ENCODE measurements at places on chromosomes 4 and X.

- DNase-seq, result no peak
Observed at GRCh38 chr4:48931459-48931858, 24.9 kb upstream of the OCIAD2 start.

- DNase-seq, result no peak
Observed at GRCh38 chr4:69051576-69051943, 44.7 kb upstream of the UGT2B7 start.

GRCh38 chrX:13897566-13897965 lies 80.7 kb upstream of the GPM6B start:
- no peak for DNase-seq

DNA sequence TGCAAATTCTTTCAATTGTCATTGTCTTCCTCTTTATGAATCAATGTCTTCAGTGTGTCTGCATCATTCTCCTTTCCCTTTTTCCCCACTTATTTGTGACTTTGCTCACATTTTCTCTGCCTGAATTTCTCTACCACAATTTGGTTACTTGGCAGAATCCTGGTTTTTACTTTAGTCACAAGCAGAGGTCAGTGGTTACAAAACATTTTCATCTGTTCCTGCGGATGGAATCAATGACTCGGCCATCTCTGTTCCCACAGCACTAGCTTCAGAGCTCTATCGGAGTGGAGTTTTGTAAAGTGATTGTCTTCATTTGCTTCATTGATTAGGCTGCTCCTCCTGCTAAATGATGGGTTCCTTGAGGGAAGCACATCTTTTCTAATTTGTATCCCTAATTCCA lies 501.3 kb upstream of the AADAT start:
- no peak for DNase-seq

DNA sequence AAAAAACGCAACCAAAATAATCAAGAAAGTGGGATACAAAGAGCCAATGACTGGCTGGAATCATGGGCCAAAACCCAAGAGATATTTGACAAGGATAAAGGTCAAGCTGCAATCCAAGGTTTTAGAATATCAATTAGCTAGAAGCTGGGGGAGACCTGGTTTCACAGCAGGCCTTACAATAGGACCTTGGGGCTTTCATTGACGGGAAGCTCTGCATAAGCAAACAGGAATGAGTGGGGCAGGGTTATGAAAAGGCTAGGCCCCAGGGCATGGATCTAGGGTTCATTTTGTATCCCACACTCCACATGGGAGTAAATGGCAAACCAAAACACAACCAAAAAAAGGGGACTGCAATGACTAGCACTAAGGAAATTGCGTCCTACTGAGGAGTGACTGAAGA lies 215.3 kb downstream of the HS6ST2 start:
- DNase-seq, result no peak

DNA sequence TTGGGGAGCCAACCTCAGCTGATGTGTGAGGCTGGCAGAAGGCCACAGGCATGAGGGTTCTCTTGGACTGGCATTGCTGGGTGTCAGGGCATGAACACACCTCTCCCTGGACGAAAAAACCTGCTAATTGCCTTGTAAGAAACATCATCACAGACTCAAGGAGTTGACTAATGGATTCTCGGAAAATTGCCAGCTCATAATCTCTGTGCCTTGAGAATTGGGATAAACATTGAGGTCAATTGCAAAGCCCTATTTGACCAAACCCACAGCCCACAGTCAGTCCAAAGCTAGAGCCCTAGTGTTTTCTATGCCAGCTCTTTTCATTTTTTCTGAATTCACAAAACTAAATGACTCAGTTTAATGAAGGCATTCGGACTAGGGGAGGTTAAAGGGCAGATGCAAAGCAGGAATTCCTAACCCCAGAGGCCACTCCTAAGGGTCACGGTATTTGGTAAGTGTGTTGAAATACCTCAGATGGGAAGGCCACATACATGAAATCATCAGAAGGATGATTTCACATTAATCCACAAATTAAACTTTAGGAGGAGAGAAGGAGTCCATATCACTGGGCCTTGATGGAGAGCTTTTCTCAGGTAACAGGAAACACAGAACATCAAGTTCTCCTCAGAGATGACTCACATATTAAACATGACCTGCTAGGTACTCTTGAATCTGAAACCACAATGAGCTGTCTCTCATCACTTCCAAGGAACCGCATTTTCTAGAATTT lies 39.0 kb upstream of the RASL11B start:
- peak; percentile 55 for DNase-seq

GRCh38 chr4:47451657-47452056 lies 11.8 kb downstream of the COMMD8 start:
- no peak for DNase-seq

DNA sequence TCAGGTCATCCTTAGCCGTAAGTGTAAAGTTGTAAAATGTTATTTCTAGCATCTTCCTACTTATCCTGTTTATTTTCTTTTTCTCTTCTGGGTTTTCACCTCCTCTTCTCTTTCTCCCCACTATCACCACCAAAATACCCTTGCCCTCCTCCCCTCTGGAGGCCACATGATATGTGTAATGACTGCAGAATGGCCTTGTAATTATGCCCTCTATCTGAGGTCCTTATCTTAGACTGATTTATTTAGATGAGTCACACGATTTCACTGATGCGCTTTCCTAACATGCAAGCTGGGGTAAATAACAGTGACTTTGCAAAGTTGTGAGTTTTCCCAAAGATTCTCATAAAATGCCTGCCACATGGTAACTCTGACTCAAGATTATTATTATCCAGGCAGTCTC lies 231.8 kb upstream of the GPRIN3 start:
- DNase-seq, result no peak

DNA sequence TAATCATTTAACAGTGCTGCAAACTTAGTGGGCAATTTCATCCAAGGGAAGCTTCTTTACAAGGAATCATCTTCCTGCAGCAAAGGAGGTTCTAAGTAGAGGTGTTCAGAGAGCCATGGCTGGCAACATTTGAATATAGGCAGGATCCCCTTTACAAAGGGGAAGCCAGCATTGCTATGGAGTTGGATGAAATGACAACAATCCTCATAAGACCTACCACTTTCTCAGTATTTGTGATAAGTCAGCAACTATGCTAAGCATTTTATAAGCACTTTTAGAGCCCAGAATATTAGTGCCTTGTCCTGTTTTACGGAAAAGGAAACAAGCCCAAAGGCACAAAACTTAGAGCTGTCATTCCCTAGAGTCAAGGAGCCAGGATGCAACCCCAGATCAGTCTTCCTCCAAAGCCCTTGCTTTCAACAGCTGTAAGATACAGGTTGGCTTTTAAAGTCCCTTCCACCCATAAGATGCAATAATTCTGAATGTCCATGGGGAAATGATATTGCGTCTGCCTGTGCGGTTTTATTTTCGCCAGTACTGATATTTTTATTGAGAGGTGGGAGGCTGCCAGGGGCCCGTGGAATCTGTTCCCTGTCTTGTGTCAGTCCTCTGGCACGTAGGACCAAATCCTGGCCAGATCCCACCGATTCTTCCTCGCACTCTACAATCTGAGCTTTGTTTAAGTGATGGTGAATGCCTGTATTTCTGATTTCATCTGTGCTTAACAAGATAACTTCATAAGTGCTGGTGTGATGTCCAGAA lies 59.1 kb downstream of the SMIM20 start:
- DNase-seq, result no peak

- no peak for DNase-seq
Observed at GRCh38 chr4:38164346-38164745, 204.1 kb downstream of the PTTG2 start.

GRCh38 chr4:152246659-152247058 lies 289.2 kb downstream of the FBXW7 start:
- DNase-seq, result no peak

DNA sequence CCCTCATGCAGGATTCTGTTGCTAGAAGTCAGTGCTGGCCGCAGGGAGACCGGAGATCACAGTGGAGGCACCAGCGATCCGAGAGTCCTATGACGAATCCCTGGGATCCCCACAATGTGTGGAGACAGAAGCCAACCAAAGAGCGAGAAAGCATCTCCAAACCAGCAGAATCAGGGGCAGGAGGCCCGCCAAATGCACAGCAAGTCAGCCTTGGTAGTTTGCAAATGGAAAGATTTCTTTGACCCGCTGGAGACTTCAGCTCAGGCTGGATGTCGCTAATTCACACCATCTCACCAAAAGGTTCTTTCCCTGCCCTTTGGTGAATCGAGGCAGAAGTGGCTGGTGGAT lies 505 bp upstream of the PKD2 start:
- DNase-seq, result no peak

DNA sequence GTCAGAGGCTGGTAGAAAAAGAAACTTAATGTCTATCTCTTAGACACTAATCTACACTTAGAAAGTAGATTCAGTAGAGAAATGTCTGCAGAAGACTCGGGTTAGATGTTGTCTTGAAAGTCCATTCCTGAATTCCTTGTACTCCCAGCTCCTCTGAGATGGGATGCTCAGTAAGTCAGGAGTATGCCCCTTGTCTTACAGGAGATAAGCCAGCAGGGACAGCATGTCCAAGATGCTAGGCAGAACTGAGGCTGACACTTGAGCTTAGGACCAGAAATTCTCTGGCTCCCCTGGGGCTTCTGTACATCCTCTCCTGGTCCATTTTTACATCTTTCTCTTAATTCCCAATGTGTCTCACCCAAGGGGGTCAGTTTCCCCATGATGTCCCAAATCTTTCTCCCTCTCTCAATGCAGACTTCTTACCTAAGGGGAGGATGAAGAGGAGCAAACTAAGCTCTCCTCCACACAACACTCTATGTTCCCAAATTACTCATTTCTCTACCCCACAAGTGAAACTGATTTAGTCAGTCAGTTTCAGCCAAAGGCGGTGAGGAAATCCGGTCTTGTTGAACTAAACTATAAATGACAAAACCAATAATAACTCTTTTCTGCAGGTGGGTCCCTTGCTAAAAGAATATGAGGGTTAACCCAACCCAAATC lies 558.2 kb upstream of the DIPK2B start:
- DNase-seq, result no peak

GRCh38 chrX:16112428-16112827 lies 10.9 kb upstream of the GRPR start:
- no peak for DNase-seq

DNA sequence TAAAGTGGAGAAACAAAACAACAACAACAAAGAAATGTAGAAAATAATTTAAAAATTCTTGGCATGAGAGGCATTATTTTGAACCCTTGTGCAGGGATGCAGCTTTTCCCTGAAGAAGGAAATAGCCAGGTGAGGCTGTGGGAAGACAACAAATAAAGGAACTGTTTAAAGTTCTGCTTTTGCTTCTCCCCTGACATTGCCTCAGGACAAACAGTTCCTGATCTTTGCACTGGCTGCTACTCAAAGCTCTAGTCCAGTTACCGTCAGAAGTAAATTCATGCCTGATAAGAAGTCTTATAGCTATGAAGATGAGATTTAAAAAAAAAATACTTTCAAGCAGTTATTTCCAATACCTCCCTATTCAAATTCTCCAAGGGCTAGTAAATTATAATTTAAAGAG lies 233.8 kb downstream of the IL15 start:
- DNase-seq, result no peak

GRCh38 chr4:3190549-3190948 lies 58.4 kb upstream of the MSANTD1 start:
- DNase-seq, result no peak

DNA sequence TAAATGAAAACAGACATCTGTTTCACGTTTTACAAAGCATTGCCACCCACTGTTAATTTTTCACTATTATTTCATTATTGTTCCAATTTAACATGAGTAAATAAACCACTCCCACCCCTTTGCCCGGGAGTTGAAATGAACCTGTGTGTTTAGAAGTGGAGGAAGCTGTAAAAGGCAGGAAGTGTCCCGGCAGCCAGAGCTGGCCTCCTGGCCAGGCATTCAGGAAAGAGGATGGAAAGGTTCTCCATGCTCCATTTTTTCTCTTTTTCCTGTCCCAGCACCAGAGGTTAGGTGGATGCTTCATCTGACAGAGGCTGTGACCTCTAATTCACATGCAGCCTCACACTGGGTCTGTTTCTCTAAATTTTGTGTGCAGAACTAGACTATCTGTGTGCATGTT lies 55.5 kb upstream of the LNX1 start:
- peak; percentile 11 for DNase-seq

DNA sequence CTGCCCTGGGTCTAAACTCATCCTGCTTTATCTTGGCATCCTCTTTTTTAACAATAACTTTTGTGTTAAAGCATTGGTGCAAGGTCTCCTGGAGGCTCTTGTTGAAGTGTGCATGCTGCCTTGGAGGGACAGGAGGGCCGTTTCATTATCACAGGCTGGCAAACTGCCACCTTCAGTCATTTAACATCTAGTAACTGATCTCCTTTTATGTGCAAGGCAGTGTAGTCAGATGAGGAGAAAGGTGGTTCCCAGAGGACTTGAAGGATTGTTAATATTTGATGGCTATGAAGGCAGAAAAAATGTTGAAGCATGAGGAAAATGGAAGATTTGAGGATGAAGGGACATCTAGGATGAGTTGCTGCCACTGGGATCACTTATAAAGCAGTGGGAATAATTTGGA lies 439.4 kb downstream of the RAPGEF2 start:
- DNase-seq, result no peak

DNA sequence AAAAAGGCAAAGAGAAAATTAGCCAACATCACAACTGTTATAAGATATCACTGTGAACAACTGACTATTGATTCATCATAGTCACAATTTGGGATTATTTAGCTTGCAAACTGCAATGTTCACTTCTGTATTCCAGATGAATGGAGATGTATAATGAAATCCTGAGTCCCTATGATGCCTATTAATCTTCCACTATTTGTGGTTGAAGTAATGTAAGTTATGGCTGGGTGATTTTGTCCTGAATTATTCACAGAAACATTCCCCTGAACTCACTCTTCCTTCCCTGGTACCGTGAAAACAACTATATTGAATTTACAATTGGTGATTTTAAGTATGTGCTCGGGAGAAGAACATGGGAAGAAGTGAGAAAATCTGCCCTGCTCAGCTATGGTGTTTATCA lies 50.8 kb upstream of the NPFFR2 start:
- no peak for DNase-seq

DNA sequence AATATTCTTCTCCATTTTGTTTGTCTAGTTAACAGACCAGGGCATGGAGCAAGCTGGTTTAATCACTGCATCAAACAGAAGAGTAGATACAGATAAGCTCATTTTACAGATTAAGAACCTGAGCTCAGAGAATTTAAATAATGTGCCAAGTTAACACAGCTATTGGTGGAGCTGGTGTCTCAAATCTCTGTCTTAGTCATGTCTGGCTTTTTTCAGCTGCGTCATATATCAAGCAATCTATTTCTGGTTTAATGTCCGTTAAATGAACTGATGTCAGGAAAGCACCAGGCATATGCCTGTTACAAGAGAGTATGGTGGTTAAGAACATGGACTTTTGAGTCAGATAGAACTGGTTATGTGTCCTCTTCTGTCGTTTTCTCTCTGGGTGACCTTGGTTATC lies 79.8 kb upstream of the ADGRA3 start:
- no peak for DNase-seq
